Endodermal cell (in vitro differentiated cells): ENCODE measurements at places on chromosomes 5 and 9. TPM values are rescaled to one million over a fixed set of nuclear protein-coding genes. Genes with fewer than 3 reads are reported as not detected.

DNA sequence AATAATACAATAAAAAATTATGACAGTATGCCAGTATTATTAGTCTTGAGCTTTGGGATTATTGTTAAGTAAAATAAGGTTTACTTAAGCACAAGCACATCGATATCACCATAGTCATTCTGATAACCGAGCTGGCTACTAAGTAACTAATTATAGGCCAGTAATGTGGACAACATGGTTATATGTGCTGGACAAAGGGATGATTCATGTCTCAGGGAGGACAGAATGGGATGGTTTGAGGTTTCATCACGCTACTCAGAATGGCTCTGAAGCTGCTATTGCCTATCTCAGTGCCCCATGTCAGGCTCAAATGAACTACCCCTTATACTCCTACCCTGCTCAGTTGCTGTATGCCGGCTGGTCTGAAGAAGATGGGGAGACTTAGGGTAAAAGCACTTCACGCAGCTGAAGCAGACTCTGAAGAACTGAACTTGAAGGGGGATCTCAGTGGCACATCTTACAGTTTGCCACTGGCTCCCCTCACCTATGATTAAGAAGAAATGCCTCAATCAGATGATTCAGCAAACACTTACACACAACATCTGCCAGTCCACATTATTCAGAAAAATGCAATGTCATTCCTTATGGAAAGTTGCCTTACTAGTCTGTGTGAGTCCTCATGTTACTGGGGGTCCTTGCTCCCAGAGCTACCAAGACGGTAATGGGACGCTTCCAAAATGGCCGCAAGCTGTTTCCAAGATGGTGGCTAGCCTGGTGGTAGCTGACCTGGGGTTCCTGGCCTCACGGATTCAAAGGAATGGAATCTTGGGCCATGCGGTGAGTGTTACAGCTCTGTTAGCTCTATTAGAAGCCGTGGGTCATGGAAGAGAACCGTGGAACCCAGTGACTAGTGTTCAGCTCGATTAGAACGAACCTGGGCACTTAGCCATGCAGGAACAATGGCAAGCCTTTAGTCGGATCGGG, 1098.6 kb downstream of the TAF11L14 start:
- peaks cover 7% of the 10 kb centered on the region for H3K4me1 ChIP-seq
- no peak overlapping the region for H3K4me3 ChIP-seq
- no peaks in the 10 kb centered on the region for H3K27me3 ChIP-seq
- H3K36me3 ChIP-seq: no peaks in the 10 kb centered on the region

- H3K4me1 ChIP-seq: peaks cover 19% of the 10 kb centered on the region
- H3K27ac ChIP-seq: peak overlapping the region; percentile 90
- H3K36me3 ChIP-seq: no peaks in the 10 kb centered on the region
- no peak for DNase-seq
- H3K27me3 ChIP-seq: no peaks in the 10 kb centered on the region
Measured at GRCh38 chr5:139178589-139178917, 19.6 kb downstream of the SIL1 start.

DNA sequence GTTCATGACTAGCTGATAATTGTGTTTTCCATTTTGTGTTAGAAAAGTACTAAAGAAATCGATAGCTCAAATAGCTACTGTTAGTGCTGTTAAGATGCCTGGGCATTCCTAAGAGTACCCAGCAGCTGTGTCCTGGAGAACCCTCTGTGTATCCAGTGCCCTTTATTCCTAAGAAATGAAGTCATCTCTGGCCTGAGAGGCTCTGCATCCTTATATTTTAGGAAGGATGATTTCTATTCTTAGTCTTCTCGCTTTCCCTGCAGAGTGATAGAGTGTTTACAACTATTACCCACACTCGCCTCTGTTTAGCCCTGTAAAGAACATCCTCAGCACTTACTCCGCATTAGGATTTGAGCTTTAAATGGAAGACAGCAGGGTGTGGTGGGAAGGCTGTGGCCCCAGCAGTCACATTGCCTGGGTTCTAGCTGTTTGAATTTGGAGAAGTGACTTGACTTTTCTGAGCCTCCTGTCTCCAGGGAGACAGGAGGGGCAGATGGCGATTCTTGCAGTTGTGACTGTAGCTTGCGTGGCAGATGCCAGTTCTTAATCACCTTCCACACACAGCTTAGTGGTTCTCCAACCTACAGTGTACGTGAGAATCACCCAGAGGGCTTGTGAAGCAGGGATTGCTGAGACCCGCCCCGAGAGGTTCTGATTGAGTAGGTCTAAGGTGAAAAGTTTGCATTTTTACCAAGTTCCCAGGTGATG, 177.2 kb upstream of the PITX1 start:
- no peaks in the 10 kb centered on the region for H3K36me3 ChIP-seq
- H3K4me3 ChIP-seq: no peak overlapping the region
- peak; percentile 30 for DNase-seq

DNA sequence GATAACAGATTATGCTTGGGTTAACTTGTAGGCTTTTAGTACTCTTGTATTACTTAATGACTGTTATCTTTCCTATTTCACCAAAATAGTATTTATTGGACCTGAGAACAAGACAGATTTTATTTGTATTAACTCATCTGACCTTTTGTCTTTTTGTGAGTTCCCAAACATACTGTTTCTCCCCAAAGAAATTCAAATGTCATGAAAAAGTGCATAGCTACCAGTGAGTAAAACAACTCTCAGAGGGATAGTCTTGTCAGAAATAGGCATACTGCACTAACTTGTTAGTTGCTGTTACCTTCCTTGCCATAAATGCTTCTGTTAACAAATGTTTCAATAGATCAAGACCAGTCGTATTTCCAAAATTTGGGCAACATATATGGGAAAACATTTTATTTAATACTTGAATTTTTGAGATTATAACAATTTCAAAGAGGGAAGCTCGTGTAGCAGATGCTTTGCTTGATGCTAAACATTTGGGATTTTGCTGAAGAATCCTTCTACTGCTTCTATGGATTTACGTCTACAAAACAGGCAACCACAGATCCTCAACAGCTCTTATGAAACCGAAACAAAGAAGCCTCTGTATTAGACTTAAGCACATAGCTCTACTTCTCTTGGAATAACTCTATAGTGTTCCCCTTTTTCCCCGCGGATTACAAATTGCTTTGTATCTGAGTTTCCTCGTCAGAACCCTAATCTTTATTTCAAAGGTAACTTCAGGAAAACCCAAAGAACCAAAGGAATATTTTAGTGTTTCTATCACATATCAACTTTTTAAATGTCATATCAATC, 248.8 kb downstream of the MCTP1 start:
- H3K36me3 ChIP-seq: no peaks in the 10 kb centered on the region
- H3K4me3 ChIP-seq: no peak overlapping the region
- H3K27me3 ChIP-seq: no peaks in the 10 kb centered on the region
- no peaks in the 10 kb centered on the region for H3K4me1 ChIP-seq
- H3K27ac ChIP-seq: no peak overlapping the region

- H3K4me1 ChIP-seq: no peaks in the 10 kb centered on the region
- H3K27me3 ChIP-seq: no peaks in the 10 kb centered on the region
- DNase-seq: no peak
- H3K36me3 ChIP-seq: no peaks in the 10 kb centered on the region
- H3K4me3 ChIP-seq: no peak overlapping the region
Measured at GRCh38 chr5:96297867-96298266, 135.2 kb downstream of the PCSK1 start.

DNA sequence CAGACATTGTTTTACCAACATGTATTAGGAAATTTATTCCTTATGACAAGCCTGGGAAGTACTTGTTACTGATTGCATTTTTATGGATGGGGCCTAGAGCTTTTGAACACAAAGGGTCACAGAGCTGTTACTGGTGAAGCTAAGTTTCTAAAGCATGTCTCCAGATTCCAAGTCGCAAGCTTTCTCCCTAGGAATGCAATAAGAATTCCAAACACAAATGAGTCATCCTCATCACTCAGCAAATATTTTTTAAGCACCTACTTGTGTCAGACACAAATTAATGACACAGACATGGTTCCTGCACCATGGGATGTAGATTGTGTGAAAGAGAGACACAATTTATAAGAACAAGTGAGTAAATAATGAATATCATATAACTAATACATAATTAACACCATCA, 11.0 kb upstream of the SH3RF2 start:
- no peaks in the 10 kb centered on the region for H3K36me3 ChIP-seq
- peaks cover 6% of the 10 kb centered on the region for H3K4me1 ChIP-seq
- H3K27ac ChIP-seq: peak overlapping the region; percentile 28
- DNase-seq: no peak
- no peak overlapping the region for H3K4me3 ChIP-seq

C9 gene
- 0.45 TPM in 1 of 3 replicates, not detected in the others for total RNA-seq

CSF2 gene
- not detected in 3 replicates for total RNA-seq

PARP8 gene
- total RNA-seq: 19.4 and 23.2 TPM in 2 replicates
